ENCODE measurements at places on chromosomes 1 and 21.

DNA sequence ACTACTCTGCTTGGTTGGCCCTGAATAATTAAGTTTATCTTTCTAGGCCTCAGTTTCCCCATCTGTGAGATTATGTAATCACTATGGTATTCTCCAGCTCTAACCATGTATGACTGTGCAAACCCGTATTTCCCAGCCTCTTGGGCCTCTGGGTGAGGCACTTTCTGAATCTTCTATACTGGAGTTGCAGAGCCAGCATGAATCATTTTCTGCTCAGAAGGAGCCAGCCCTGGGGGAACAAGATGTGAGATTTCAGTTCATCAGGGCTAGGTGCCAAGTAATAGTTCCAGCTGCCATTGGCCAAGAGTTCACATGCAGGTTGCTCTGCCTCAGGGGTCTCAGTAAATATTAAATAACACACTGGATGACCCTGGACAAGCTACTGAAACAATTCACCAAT, 47.7 kb upstream of the USP24 start:
- no peak for DNase-seq

GRCh38 chr1:47963568-47964358, 33.4 kb downstream of the TRABD2B start:
- DNase-seq = no peak

- DNase-seq = no peak
These were observed 168.4 kb upstream of the DMRTA2 start for GRCh38 chr1:50591598-50591997.

DNA sequence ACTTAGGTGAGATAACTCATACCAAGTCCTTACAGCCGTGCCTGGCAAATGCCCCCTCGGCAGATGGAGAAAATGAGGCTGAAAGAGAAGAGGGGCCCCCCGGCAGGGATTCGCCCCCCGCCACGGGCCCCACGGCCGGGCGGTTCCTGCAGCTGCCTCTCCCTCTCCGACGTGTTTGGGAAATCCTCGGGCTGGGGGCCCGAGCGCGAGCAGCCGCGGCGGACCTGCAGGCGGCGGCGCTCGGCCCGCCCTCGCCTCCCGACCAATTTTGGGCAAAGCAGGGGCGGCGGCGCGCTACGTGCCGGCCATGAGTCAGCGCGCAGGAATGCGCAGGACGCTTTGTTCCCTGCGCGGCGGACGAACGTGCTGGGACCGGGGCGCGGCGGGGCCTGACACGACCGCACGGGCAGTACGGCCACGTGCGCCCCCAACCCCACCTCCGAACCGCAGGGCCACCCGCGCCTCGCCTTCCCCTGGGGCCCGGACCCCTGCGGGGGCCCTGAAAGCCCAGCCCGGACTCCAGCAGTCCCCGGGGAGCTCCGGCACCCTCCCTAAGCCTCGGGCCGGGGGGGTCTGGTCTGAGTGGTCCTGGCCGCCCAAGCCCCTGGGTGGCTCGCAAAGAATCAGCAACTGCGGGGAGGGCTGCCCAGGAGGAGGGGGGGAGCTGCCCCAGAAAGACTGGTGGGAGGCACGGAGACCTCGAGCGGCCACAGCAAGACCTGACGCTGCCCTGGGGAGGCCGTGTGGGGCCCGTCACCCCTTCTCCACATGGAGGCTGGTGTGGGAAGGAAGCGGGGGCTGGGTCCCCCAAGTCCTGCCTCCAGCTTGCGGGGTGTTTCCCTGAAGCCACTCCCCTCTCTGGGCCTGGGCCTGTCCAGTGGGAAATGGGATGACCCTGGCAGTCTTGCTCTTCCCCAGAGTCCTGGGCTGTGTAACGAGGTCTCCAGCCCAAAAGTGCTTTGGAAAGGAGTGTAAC, 11.9 kb upstream of the EDN2 start:
- no peak for DNase-seq

- DNase-seq = no peak
These were observed 86.5 kb upstream of the TTC39A start for GRCh38 chr1:51416910-51417309.

- no peak for DNase-seq
These were observed at the start of gene CCDC28B for GRCh38 chr1:32200226-32201010. TSS of gene CCDC28B (plus strand) at chr1:32200595. CDS start at chr1:32201936, 1,341 bp downstream.

Data from stimulated activated CD4-positive, alpha-beta T cell treated with anti-CD3 and anti-CD28 coated beads, TNF-alpha, amount 100 ng/mL, for 1 hour (primary cell).